ENCODE measurements at places on chromosomes 5 and 9. TPM values are rescaled to one million over a fixed set of nuclear protein-coding genes. Genes with fewer than 3 reads are reported as not detected.

DNA sequence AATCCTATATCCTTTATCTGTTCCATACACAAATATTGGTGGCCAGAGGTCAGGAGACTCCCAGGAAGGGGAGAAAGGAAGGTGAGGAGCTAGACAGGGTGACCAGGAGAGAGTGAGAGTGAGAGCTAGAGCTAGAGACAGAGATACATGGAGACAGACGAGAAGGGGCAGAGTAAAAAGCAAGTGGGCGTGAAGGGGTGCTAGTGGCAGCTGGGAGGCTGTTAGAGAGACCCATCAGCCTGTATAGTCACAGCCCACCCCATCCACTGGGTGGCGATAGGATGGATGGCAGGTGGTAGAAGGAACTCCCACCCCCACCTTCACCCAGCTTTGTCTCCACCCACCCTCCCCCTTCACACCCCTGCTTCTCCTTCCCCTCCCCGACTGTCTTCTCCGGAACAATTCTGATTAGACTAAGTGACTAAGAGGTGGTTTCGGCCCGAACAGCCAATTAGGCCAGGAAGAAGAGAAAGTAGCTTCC is 32.8 kb downstream of the PCDH1 start:
- peak; percentile 27 for DNase-seq

DNA sequence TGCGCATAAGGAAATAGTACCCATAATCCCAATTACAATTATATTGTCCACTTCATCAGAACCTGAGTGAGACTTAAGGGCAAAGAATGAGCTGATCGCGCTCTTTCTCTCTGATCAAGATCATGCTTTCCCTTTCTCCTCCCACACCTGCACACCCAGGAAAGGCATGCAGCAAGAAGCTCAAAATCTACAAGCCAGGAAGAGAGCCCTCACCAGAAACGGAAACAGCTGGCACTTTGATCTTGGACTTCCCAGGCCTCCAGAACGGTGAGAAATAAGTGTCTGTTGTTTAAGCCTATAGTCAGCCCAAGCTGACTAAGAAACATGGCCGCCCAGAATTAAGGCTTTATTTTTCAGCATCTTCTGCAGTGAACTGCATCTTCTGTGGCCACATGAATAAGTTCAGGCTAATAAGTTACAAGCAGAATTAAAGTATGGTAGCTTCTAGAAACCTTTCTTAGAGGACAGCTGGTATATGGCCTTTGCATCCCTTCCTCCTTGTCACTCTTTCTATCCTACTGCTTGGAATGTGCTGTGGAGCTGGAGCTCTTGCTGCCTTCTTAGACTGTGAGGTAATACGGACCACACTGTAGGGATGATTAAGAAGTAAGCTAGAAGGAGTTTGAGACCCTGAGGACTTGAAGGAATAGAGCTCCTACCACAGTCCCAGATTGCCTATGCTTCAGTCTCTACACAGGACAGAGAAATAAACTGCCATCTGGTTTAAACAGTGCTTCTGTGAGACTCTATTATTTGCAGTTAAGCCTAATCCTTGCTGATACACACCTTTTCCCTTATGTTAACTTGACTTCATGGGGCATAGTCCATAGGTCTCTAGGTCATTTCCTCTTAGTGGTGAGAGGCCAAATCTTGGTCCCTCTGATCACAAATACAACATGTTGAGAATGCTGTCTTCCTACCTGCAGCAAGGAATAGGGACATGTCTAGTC is 17.2 kb downstream of the OR2S2 start:
- DNase-seq, result no peak

- DNase-seq, result no peak
These were observed 1.5 kb downstream of the LCN2 start for GRCh38 chr9:128150594-128151308.

GRCh38 chr5:133480866-133481265 is 131.5 kb downstream of the FSTL4 start:
- DNase-seq, result no peak

The SLC6A7 gene
- total RNA-seq, result not detected

Measured in A172 (cell line).